ENCODE measurements at places on chromosomes 11 and 22.

DNA sequence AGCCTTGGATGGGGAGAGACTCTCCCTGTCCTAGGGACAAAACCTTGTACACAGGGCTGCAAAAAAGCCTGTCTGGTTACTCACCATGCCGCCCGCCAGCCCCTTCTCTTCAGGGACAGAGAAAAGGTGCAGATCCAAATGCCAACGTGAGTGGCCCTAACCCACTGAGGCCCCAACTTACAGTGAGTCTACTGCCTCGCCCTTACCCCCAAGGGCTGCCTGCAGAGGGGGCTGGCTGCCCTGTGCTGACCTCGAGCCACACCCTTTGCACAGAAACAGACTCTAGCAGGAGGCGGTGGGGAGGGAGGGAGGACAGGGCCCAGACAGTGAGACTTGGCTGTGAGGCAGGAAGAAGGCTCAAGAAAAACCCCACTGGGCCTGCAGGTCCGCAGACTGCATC lies 13.6 kb upstream of the CHST1 start:
- no peak for DNase-seq

GRCh38 chr22:45843986-45844385 lies 133.0 kb downstream of the WNT7B start:
- DNase-seq = no peak

GRCh38 chr11:43933608-43934551 lies 8.6 kb upstream of the C11orf96 start:
- DNase-seq = no peak

DNA sequence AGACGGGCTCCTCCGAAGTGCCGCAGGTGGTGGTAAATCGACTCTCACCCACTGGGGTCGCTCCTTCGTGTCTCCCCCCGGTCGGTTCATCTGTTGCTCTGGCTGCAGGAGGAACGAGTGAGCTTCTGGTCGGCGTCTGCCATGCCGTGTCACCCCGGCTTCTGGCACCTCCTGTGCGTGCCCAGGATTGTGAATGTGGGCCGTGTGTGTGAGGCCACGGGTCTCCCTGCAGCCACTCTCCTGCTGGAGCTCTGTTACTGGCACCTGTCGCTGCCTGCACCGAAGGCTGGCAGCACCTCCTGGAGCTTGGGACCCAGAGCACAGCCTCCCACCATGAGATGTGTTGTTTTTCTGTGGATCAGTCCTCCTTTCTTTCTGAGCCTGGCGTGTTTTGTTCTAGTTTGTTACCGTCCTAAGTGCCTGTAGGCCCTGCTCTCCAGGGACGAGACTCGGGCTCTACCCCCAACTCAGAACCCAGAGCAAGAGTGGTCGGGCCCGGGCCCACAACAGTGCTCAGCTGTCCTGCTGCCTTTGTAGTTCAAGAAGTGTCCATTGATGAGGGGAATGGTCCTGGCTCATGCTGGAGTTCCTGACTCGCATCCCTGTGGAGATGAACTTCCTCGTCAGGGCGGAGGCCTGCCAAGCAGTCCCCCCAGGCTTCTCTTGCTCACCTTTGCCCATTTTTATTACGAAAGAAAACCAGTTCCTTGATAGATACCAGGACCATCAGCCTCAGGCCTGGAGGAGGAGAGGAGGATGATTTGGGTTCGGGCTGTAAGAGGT lies 66.6 kb downstream of the MED15 start:
- no peak for DNase-seq

- no peak for DNase-seq
Observed at GRCh38 chr11:11620921-11621572, 758 bp downstream of the GALNT18 start.

All from activated T-helper 9 cell treated with anti-CD3 and anti-CD28 coated beads, Interleukin-2, amount 50 U/mL, for 16 hours (primary cell).